IMR-90 (cell line): ENCODE measurements at places on chromosomes 5 and 9.

DNA sequence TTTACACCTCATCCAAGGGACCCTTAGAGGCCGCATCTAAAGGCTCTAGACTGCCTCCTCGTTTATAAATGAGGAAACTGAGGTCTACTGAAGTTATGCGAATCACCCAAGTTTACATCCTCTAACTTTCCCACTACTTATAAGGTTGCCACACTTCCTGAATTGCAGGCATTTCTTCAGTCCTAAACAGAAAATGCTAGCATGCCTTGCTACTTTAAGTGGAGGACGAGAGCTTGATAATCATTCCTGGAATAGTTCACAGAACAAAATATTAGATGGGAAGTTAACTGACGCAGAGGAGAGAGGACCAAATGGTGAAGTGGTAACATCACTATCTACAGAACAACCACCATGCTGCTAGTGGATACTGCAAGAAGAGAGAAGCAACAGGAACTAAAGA is 85.8 kb downstream of the GNAQ start:
- DNase-seq = peak; percentile 47

GRCh38 chr5:93909356-93909755 is 168.0 kb upstream of the POU5F2 start:
- DNase-seq = no peak

GRCh38 chr9:5832071-5832537 is 813 bp downstream of the ERMP1 start:
- DNase-seq = no peak

DNA sequence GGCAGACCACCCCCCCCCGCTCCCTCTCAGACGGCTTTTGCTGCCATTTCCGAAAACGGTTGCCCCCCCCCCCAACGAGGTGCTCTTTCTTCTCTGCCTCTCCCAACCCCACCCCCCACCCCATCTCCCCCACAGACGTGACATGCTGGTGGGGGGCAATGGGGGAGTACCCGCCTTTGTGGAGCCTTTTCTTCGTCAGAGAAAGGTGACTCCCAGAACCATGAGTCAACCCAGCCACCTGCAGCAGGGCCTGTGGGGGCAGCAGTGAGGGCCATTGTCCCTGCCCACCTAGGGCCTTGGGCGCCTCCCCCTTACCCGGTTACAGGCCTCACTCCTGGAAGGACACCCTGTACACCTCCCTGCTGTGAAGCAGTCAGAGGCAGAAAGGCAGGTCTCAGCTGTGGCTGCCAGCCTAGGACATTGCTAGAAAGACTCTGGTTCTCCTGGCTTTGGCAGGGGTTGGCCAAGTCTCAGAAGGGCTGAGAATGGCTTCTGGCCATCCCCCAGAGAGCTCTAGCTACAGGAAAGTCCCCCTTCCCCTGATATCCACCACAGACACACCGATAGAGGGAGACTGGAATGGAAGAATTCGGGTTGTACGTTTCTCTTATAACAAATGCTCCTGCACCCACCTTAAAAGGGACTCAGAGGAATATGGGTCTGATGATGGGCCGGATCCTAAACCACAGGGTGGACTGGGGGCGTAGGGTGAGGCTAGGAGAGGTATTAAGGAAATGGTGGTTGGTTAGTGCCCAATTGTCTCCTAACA is 2.2 kb downstream of the DNAJB5 start:
- DNase-seq = no peak

DNA sequence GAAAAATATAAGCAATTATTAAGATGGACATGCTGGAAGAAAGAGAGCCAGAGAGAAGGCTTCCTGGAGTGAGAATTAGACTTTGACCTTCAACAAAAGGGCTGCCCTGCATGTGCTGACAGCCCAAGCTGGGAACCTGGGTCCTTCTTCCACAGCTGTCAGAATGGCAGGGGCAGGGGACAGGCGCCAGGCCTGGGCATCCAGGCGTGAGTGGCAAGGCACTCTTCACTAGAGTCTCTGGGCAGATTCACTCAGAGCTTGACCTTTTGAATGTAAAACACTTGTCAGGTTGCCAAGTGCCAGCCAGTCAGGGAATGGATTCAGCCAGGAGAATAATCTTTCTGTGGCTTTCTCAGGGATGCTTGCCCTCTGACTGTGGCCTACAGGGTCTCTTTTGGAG is 119.1 kb upstream of the CLINT1 start:
- DNase-seq = no peak

DNA sequence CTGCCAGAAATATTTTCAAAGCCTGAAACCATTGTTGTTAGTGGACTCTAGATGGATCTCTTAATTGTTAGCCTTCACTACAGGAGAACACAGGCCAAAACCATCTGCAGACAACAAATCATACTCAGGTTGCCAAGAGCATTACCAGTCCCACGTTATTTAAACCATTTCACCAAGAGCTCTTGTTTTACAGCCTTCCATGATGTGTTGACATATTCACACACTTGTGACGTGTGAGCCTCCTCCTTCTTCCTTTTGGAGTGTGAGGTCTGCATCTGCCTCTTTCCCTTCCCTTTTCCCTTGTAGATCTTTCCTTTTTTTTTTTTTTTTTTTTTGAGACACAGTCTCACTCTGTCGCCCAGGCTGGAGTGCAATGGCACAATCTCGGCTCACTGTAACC is 279.0 kb downstream of the AUH start:
- no peak for DNase-seq

- DNase-seq = no peak
These were observed 338.7 kb upstream of the SMC2 start for GRCh38 chr9:103755441-103755840.

- DNase-seq = no peak
These were observed 144.6 kb upstream of the RPS23 start for GRCh38 chr5:82422751-82423181.

GRCh38 chr9:79471580-79472543 is 99.9 kb upstream of the TLE4 start:
- peak; percentile 35 for DNase-seq
